Pancreas (tissue), 10 donors: ENCODE measurements at places on chromosomes 6 and 20. TPM values are rescaled to one million over a fixed set of nuclear protein-coding genes. Genes with fewer than 3 reads are reported as not detected.

Gene C6orf52
- polyA plus RNA-seq: 2.7 TPM

GRCh38 chr6:91874971-91875370 is 1288.1 kb upstream of the MAP3K7 start:
- no peaks in the 10 kb centered on the region for H3K36me3 ChIP-seq
- no peaks in the 10 kb centered on the region for H3K27me3 ChIP-seq

DNA sequence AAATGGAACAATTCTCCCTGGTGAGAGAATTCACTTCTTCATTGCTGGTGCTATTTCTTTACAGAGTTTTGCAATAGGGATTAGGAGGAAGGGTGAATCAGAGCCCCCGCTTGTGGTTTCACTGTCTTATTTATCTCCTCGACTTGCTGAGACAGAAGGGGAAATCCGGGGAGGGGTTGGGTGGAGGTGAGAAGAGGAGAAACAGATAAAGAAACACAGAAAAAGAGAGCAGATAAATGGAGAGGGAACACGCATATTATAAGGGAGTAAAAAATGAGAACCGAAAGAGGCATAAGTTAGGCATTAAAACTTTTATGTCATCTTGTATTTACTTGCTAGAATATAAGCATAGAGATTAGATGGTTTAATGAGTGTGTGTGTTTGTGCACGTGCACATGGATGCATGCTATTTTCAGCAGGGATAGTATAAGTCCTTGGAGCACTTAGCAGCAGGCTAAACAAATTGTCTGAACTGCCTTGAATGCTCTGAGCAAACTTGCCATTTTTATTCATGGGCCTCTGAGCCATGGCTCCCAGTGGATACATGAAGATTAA is 105.0 kb downstream of the OLIG3 start:
- no peak for DNase-seq
- no peaks in the 10 kb centered on the region for H3K36me3 ChIP-seq
- no peaks in the 10 kb centered on the region for H3K4me1 ChIP-seq
- no peaks in the 10 kb centered on the region for H3K27me3 ChIP-seq
- H3K27ac ChIP-seq: no peak overlapping the region

Gene KCNQ5
- 0.04 TPM for polyA plus RNA-seq

Gene C6orf132
- 16.7 TPM for polyA plus RNA-seq

Gene BPI
- polyA plus RNA-seq: not detected

DNA sequence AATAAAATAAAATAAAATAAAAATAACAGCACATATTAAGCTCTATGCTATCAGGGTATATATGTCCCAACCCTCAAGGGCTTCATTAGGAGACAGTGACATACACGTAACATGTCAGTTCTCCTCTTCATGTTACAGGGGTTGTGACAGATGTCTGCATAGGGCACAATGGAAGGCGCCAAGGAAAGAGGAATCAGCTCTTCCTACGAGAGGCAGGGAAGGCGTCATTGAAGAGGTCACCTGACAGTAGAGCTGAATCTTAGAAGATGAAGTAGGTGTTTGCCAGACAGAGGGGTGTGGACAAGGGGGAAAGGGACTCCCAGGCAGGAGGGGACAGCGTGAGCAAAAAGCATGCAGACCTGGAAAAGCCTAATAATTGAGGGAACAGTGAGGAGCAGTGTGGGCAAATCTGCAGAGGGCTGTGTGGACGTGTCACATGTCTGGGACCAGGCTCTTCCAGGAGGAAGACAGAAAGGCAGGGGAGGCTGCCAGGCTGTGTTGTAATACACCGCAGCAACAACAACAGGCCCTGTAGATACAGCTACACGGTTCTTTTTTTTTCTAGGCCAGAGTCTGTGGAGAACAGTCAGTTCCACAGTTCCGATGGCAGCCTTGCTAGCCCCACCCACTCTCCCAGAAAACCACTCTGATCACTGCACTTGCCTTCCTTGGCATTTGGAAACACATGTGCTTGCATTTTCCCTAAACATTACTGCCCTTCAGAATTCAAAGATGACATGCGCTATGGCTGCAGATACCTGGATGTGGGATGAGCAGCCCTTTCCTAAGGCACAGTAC is 2.5 kb upstream of the FKBP5 start:
- peak; percentile 51 for DNase-seq
- H3K27me3 ChIP-seq: no peaks in the 10 kb centered on the region
- H3K27ac ChIP-seq: no peak overlapping the region
- H3K4me1 ChIP-seq: no peaks in the 10 kb centered on the region
- no peaks in the 10 kb centered on the region for H3K36me3 ChIP-seq
- H3K4me3 ChIP-seq: no peak overlapping the region

DNA sequence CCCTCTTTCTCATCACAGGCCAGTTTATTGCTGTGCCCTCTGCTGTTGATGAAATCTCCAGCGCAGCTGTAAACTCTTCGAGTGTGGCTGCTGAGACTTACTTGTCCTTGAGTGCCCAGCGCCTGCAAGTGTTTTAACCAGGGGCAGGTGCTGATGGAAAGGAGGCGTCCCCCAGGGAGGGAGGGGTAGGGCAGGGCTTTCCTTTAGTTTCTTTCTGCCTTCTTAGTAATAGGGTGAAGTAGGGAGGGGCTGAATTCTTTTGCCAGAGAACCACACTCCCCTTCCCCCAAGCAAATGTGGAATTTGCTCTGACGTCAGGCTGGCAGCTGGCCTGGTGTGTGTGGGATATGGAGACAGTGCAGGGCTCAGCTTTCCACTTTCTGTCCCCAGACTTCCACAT is 61.2 kb downstream of the IGF2R start:
- no peak overlapping the region for H3K4me3 ChIP-seq
- H3K27ac ChIP-seq: peak overlapping the region; percentile 18
- no peaks in the 10 kb centered on the region for H3K27me3 ChIP-seq
- peak; percentile 83 for DNase-seq

- no peak overlapping the region for H3K4me3 ChIP-seq
- no peaks in the 10 kb centered on the region for H3K4me1 ChIP-seq
- H3K27me3 ChIP-seq: no peaks in the 10 kb centered on the region
- H3K27ac ChIP-seq: no peak overlapping the region
- no peak for DNase-seq
- H3K36me3 ChIP-seq: no peaks in the 10 kb centered on the region
These were observed 112.0 kb upstream of the MLIP start for GRCh38 chr6:53999088-53999755.

DNA sequence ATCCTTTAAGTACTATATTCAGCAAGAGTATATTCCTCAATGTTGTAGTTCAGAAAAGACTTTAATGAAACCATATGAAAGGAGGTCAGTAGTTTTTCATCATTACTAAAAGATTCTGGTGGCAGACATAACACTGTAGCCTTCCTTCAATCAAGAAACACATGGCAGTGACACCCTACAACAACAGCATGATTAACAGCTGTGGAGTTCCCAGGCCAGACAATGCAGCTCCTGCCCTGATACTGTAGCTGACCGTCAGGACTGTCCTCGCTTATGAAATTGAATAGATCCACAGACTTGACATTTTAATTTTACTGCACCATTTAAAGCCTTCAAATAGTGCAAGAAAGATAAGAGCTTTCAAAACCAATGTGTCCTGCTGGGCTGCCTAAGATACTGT is 43.6 kb downstream of the USP45 start:
- no peaks in the 10 kb centered on the region for H3K36me3 ChIP-seq
- DNase-seq: peak; percentile 40
- no peak overlapping the region for H3K27ac ChIP-seq
- H3K27me3 ChIP-seq: no peaks in the 10 kb centered on the region
- no peaks in the 10 kb centered on the region for H3K4me1 ChIP-seq

GRCh38 chr20:25672659-25673235 is 23.9 kb downstream of the ZNF337 start:
- H3K27ac ChIP-seq: no peak overlapping the region
- no peaks in the 10 kb centered on the region for H3K4me1 ChIP-seq
- H3K36me3 ChIP-seq: no peaks in the 10 kb centered on the region
- no peak overlapping the region for H3K4me3 ChIP-seq
- no peak for DNase-seq

Gene COX7A2
- polyA plus RNA-seq: 188 TPM

DNA sequence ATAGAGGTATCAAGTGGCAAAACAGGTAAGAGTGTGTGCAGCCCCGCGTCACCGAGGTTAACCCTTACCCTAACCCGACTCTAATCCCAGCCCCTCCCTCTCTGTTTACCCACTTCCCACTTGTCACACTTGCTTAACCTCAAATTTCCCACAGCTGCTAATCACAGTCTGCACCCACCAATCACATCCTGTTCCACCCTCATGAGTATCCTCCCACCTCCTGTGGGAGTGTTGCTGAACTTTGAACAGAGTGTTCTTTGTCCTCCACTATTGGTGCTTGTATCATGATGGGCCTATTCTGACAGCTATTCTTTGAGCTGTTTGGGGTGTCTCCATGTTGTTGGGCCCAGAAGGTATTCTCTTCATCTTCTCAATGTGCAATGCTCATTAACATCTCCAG is 487.8 kb downstream of the PTPRT start:
- no peak overlapping the region for H3K27ac ChIP-seq
- H3K4me3 ChIP-seq: no peak overlapping the region
- no peaks in the 10 kb centered on the region for H3K27me3 ChIP-seq
- no peaks in the 10 kb centered on the region for H3K36me3 ChIP-seq
- no peak for DNase-seq

DNA sequence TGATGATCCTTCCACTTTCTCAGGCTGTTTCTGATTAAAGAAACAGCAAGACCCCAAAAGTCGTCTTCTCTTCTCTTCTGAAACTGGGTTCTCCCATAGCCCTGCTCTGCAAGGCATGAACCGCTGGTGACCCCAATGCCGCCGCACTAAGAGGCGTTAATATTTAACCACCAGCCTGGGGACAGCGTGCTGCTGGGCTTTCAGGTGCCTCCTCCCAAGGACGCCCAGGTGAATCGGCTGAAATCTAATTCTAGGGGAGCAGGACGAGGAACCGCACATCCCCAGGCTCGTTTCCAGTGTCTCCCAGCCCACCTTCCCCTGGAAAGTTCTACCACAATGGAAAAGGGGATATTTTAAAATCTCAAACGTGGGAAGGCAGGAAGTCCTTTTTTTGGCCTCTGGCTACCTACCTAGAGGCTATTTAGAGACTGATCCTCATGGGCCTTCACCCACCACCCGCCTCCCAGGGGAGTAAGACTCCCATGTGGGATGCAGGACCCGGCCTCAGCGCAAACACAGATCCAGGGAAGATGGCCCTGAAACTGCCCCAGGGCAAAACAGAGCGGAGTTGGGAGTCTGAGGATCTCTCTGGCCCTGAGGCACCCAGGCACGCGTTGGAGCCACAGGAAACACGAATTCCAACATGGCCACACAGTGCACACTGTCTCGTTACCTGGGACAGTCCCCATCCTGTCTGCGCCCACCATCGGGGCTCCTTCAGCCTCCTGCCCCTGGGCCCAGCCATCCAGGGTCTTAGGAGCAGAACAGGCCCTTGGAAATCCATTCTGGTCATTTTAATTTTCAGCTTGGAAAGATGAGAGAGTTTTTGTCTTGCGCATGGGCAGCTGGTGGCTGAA is 56.2 kb downstream of the BMP7 start:
- H3K4me1 ChIP-seq: peaks cover 9% of the 10 kb centered on the region
- DNase-seq: peak; percentile 52
- H3K4me3 ChIP-seq: no peak overlapping the region
- no peaks in the 10 kb centered on the region for H3K36me3 ChIP-seq
- no peaks in the 10 kb centered on the region for H3K27me3 ChIP-seq

- no peak overlapping the region for H3K4me3 ChIP-seq
- H3K27me3 ChIP-seq: no peaks in the 10 kb centered on the region
- no peak overlapping the region for H3K27ac ChIP-seq
- no peaks in the 10 kb centered on the region for H3K36me3 ChIP-seq
- DNase-seq: no peak
These were observed 1337.7 kb downstream of the HACE1 start for GRCh38 chr6:103522045-103522444.

Gene TMC2
- 0.19 TPM for polyA plus RNA-seq
